Cortex of kidney (tissue), 1 donor: ENCODE measurements at places on chromosomes 5 and 9.

GRCh38 chr9:32877103-32877502 is 93.8 kb downstream of the TMEM215 start:
- no peak for DNase-seq

DNA sequence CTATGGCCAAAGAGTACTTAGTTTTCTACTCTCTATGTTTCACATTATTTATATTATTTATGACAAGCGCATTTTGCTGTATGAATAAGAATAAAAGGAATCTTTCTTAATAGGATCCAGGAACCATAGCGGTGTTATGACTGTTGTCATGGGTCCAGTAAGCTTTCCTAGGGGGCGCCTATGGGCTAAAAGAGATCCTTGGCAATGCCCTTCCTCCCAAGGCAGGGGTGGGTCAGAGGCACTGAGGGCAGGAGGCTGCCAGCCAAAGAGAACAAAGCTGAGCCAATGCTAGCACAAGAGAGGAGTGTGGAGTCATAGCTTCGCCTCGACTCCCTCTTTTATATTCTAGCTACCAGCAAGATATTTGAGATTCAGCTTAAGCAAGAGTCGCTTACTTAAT is 98.4 kb upstream of the GNAQ start:
- no peak for DNase-seq

DNA sequence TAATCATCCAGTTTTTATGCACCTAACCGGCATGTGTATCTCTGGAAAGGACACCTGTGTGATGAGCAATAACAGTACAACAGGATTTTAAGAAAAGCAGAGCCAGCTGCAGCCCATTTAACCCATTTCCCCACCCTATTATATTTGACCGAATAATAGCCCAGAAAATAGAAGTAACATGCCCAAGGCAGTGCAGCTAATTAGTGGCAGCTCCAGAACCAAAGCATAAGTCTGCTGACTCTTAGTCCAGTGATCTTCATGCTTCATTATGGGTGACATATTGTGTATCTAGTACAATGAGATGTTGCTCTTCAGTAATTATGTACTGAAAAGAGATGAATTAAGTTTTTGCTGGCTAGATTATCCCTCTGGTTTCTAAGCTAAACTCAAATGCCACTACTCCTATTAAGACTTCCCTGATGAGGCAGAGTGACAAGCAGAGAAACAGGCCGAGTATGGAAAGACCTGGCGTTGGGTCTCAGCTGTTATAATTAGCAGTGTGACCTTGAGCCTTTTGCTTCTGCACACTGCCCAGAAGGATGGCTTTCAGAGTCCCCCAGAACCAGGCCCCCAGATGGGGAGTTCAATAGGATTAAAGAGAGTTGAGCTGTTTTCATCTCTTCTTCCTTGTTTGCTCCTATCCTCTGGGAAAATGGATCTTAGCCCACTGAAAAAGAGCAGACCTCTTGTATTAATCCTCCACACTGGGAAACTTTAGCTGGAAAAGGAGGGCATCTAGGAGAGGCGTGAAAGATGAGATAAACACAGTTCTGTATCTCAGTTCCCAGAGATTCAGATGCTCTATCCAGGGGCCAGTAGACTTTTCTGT is 10.8 kb upstream of the C1QTNF3 start:
- no peak for DNase-seq

DNA sequence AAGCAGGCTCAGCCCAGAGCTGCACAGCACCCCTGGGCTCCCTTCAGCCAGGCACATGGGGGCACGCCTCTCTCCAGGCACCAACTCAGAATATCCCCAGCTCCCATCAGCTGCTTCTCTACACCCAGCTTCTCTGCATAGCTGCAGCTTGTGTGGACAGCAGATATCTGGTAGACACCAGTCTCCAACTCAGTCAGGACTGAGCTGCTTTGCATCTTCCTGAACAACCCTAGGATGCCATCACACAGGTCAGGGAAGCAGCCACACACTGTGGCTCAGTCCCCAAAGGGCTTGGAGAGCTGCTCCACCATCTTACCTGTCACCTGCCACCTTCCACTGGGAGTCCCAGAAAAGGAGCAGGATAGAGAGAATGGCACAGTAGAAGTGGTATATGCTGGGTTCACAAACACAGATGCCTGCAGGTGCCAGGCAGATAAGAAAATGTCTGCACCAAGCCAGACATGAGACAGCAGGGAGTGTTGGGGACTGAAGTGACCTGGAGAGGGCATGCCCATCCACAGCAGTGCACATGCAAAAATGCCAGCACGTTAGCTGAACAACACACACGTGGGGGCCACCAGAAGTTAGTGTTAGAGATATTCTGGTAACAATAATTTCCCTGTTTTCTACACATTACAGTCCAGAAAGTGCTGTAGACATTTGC is 42.0 kb downstream of the THBS4 start:
- DNase-seq = no peak

DNA sequence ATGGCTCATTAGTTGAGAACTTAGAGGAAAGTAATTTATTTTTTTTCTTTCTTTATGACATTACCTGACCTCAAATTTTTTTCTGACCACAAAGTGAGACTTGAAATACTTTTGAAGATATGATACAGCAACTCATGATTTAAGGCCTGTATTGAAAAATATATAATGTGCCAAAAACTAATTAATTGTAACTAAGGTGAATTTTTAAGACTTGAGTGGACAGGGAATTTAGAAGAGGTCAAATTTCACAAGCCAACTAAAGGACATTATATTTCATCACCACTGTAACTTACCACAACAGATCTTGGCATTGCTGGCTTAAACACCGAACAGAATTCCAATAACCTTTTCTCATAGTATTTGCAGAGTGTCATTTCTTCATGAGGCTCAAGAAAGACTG is 1.8 kb downstream of the CCNH start:
- no peak for DNase-seq

DNA sequence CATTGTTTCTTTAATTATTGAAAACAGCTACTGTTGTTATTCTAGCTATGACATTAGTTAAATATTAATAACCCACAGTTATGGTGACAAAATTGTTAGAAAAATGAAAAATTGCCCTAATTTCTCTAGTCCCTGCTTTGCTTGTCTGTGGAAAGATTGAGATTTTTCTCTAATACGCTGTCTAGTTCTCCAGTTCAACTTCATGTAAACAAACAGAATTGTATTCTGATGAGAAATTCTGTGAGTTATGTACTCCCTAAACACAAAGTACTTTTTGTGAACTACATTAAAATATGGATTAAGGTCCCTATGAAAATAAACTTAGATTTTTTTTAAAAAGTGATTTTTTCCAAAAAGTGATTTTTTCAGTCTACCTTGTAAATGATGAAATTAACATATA is 8.7 kb downstream of the SLF1 start:
- DNase-seq = no peak

DNA sequence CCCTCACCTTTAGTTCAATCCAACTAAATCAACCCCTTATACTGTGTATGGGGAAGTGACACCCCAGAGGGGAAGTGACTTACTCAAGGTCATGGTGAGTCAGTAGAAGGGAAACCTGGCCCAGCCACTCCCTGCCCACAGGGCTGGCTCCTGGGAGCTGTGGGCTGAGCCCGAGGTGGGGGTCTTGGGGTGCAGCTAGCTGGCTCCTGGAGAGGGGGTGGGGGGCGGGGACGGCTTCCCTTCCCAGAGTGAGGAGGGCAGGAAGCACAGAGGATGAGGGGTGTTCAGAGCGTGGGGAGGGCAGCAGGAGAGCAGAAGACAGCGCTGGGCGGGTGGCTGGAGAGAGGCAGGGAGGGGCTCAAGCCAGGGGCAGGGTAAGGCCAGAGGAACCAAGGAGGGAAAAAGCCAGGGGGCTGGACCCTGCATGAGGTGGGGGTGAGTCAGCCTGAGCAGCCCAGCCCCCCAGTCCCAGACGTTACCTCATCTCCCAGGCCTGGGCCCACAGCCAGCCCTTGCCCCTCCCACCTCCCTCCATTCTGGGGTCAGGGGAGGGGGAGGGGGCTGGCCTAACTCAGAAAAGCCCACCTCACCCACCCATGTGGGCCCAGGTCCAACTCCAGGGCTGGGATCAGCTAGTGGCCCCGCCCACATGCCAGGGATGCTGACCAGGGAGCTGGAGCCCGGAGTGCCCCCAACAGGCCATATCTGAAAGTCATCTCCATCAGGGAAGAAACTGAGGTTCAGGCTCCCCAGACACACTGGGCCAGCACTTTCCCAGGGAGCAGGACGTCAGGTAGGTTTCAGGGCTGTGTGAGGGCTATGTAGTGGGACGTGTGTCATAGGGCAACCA is 2.8 kb downstream of the PDLIM7 start:
- no peak for DNase-seq

DNA sequence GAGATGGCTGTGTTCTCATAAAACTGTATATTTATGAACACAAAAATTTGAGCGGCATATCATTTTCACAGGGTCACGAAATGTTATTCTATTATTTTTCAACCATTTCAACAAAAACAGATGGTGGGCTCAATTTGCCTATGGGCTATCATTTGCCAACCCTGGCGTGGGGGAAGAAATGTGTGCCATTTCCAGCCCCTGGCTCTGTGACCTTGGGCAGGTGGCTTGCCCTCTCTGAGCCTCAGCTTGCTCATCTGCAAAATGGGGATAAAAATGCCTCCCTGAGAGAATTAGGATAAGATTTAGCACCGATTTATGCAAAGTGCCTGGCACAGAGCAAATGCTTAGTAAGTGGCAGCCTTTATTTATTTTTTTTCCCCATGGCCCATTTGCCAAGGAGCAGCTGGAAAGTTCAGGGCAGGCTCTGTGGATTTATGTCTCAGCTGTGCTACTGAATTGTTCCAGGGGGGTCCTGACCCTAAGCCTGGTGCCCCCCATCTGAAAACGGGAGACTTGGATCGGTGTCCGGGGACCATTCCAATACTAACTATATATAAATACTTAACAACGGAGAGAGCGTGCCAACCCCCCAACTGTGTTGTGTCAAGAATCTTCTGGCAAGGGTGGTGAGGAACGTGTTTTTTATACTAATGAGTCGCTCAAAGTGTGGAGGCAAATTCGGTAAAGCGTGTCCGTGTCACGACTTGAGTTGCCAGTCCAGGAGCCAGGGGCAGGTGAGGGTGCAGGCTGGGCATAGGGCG is 34.5 kb downstream of the HRH2 start:
- no peak for DNase-seq

- no peak for DNase-seq
Measured at GRCh38 chr9:112894699-112895098, 4.0 kb upstream of the SLC46A2 start.
